Psoas muscle (tissue), 8 donors: ENCODE measurements at places on chromosomes 6 and 20. TPM values are rescaled to one million over a fixed set of nuclear protein-coding genes. Genes with fewer than 3 reads are reported as not detected.
A peak's percentile ranks its signal among the peaks of the same experiment; 100 is the strongest.

GRCh38 chr6:11766043-11766442 lies 12.6 kb downstream of the ADTRP start:
- H3K27me3 ChIP-seq = no peaks in the 10 kb centered on the region
- no peak for DNase-seq
- H3K27ac ChIP-seq = no peak overlapping the region
- H3K36me3 ChIP-seq = no peaks in the 10 kb centered on the region

DNA sequence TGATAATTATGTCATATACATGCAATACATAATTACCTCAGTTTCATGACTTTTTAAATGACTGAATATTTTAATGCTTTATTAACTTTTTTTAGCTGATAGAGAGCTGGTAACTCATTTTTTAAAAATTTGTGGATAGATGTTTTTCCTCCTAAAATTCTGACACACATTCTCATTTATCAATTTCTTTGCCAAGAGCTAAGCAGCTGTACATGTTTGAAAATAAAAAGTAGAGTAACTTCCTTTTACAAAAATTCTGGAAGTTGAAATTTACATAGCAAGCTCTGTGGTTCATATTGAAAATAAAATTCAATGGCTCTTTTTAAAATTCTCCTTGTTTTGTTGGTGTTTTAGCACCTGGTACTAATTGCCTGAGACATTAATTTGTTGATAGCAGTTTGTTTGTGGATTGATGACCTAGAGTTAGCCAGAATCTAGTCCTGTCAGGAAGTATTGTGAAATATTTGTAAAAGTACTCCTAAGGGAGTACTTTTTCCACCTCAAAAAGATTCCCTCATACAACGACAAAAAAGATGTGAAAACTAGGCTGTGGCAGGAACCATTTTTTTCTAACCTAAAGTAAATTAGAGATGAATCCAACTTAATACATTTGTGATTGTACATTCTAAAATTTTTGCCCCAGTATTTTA lies 621.8 kb downstream of the BCKDHB start:
- no peaks in the 10 kb centered on the region for H3K27me3 ChIP-seq
- DNase-seq = no peak
- H3K4me3 ChIP-seq = no peak overlapping the region
- no peak overlapping the region for H3K27ac ChIP-seq

GRCh38 chr20:4090756-4091489 lies 75.6 kb upstream of the RNF24 start:
- H3K4me1 ChIP-seq = no peaks in the 10 kb centered on the region
- no peak overlapping the region for H3K27ac ChIP-seq
- DNase-seq = no peak
- no peak overlapping the region for H3K4me3 ChIP-seq
- H3K36me3 ChIP-seq = no peaks in the 10 kb centered on the region

CNR1 gene
- 0.15 TPM for total RNA-seq

DNA sequence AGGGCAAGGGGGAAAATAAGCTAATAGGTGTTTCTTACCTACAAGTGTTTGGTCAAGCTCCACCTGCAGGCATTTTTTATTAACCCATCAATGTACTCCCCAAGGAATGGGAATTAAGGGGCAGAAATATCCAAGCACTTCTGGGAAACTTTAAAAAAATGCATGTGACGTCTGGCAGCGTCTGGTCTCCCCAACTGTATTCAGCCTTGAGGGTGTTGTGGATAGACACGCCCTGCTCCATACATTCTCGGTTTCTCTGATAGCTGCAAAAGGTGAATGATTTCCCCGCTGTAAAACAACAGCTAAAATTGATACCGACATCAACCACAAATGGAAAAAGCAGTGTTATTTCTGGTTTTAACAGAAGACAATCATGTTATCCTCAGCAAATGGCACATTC lies 2.5 kb upstream of the FOXQ1 start:
- H3K36me3 ChIP-seq = no peaks in the 10 kb centered on the region
- H3K4me3 ChIP-seq = no peak overlapping the region
- H3K27ac ChIP-seq = no peak overlapping the region

- H3K27ac ChIP-seq = no peak overlapping the region
- H3K36me3 ChIP-seq = no peaks in the 10 kb centered on the region
- H3K4me3 ChIP-seq = no peak overlapping the region
- no peak for DNase-seq
- H3K4me1 ChIP-seq = no peaks in the 10 kb centered on the region
Observed at GRCh38 chr6:19538096-19538495, 299.1 kb upstream of the ID4 start.

CBFA2T2 gene
- total RNA-seq = 9.3 TPM

GRCh38 chr6:8113131-8113654 lies 10.8 kb upstream of the EEF1E1 start:
- DNase-seq = no peak
- H3K27ac ChIP-seq = no peak overlapping the region
- H3K4me1 ChIP-seq = no peaks in the 10 kb centered on the region
- no peaks in the 10 kb centered on the region for H3K36me3 ChIP-seq

GRCh38 chr20:17871181-17871580 lies 97.4 kb downstream of the SNX5 start:
- H3K27ac ChIP-seq = no peak overlapping the region
- no peak for DNase-seq
- no peaks in the 10 kb centered on the region for H3K27me3 ChIP-seq
- H3K4me1 ChIP-seq = no peaks in the 10 kb centered on the region
- no peak overlapping the region for H3K4me3 ChIP-seq

GRCh38 chr6:34791701-34792604 lies at the start of gene BLTP3A:
BLTP3A (plus strand) TSS chr6:34792083; CDS start chr6:34792251, 168 bp downstream.
- peaks cover 8% of the 10 kb centered on the region for H3K4me1 ChIP-seq
- no peaks in the 10 kb centered on the region for H3K27me3 ChIP-seq
- peak within 1 kb of the TSS; percentile 100 for H3K4me3 ChIP-seq
- H3K36me3 ChIP-seq = no peaks in the 10 kb centered on the region
- DNase-seq = peak; percentile 88
- H3K27ac ChIP-seq = peak within 1 kb of the TSS; percentile 99

GRCh38 chr20:2400290-2400689 lies 19.6 kb downstream of the TGM6 start:
- no peaks in the 10 kb centered on the region for H3K36me3 ChIP-seq
- H3K4me3 ChIP-seq = no peak overlapping the region
- no peaks in the 10 kb centered on the region for H3K4me1 ChIP-seq
- H3K27ac ChIP-seq = no peak overlapping the region

BPI gene
- 0.49 TPM for total RNA-seq

DCDC2 gene
- total RNA-seq = 0.99 TPM

FAM135A gene
- 8.0 TPM for total RNA-seq

DNA sequence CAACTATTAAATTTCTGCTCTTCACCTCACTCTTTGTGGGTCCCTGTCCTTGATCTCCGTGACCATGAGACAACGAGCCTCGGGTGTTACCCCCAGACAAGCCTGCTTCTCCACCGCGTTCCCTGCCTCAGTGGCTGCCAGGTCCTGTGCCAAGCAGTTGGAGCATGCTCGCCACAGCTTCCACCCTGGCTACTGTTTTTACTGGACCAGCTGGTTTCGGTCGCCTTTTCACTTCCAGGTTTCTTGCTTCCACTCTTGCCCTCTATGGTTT lies 5.6 kb downstream of the TP53RK start:
- peak overlapping the region; percentile 49 for H3K4me3 ChIP-seq
- H3K27ac ChIP-seq = no peak overlapping the region
- no peaks in the 10 kb centered on the region for H3K36me3 ChIP-seq
- H3K4me1 ChIP-seq = peaks cover 48% of the 10 kb centered on the region
- no peaks in the 10 kb centered on the region for H3K27me3 ChIP-seq
- DNase-seq = no peak

- no peaks in the 10 kb centered on the region for H3K36me3 ChIP-seq
- no peaks in the 10 kb centered on the region for H3K4me1 ChIP-seq
- H3K27me3 ChIP-seq = no peaks in the 10 kb centered on the region
- H3K4me3 ChIP-seq = no peak overlapping the region
Observed at GRCh38 chr20:1472556-1473245, 6.1 kb upstream of the NSFL1C start.

GRCh38 chr20:6178537-6178936 lies 55.7 kb upstream of the FERMT1 start:
- H3K36me3 ChIP-seq = no peaks in the 10 kb centered on the region
- H3K4me3 ChIP-seq = no peak overlapping the region
- DNase-seq = no peak
- H3K4me1 ChIP-seq = no peaks in the 10 kb centered on the region
- H3K27me3 ChIP-seq = no peaks in the 10 kb centered on the region

GRCh38 chr20:21324126-21324525 lies 21.0 kb downstream of the XRN2 start:
- H3K4me1 ChIP-seq = peaks cover 40% of the 10 kb centered on the region
- no peak overlapping the region for H3K4me3 ChIP-seq
- no peak for DNase-seq
- H3K36me3 ChIP-seq = peaks cover 3% of the 10 kb centered on the region
- H3K27me3 ChIP-seq = no peaks in the 10 kb centered on the region
- no peak overlapping the region for H3K27ac ChIP-seq

- no peak for DNase-seq
- H3K4me1 ChIP-seq = no peaks in the 10 kb centered on the region
- no peak overlapping the region for H3K27ac ChIP-seq
- no peaks in the 10 kb centered on the region for H3K36me3 ChIP-seq
- H3K27me3 ChIP-seq = no peaks in the 10 kb centered on the region
Observed at GRCh38 chr20:40639132-40639531, 49.9 kb downstream of the MAFB start.

- H3K4me1 ChIP-seq = no peaks in the 10 kb centered on the region
- H3K27me3 ChIP-seq = no peaks in the 10 kb centered on the region
- H3K27ac ChIP-seq = no peak overlapping the region
- peak overlapping the region; percentile 36 for H3K4me3 ChIP-seq
- no peaks in the 10 kb centered on the region for H3K36me3 ChIP-seq
Observed at GRCh38 chr6:110329348-110329713, 28.8 kb downstream of the METTL24 start.

- H3K27ac ChIP-seq = no peak overlapping the region
- no peaks in the 10 kb centered on the region for H3K4me1 ChIP-seq
- H3K27me3 ChIP-seq = no peaks in the 10 kb centered on the region
- no peaks in the 10 kb centered on the region for H3K36me3 ChIP-seq
Observed at GRCh38 chr6:11058406-11058805, 14.3 kb upstream of the ELOVL2 start.

DNA sequence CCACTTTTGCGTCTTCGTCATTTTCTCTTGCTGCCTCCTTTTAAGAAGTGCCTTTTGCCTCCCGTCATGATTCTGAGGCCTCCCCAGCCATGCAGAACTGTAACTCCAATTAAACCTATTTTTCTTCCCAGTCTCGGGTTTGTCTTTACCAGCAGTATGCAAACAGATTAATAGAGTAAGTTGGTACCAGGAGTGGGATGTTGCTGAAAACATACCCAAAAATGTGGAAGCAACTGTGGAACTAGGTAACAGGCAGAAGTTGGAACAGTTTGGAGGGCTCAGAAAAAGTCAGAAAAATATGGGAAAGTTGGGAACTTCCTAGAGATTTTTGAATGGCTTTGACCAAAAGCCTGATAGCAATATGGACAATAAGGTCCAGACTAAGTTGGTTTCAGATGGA lies 309.2 kb downstream of the MEI4 start:
- H3K4me1 ChIP-seq = no peaks in the 10 kb centered on the region
- DNase-seq = no peak
- H3K36me3 ChIP-seq = no peaks in the 10 kb centered on the region

GRCh38 chr20:58342104-58342945 lies 32.8 kb downstream of the RAB22A start:
- no peaks in the 10 kb centered on the region for H3K27me3 ChIP-seq
- H3K4me3 ChIP-seq = no peak overlapping the region
- no peak for DNase-seq
- H3K27ac ChIP-seq = no peak overlapping the region
- no peaks in the 10 kb centered on the region for H3K4me1 ChIP-seq
- peaks cover 2% of the 10 kb centered on the region for H3K36me3 ChIP-seq

GRCh38 chr20:6703656-6704055 lies 63.8 kb upstream of the BMP2 start:
- H3K27ac ChIP-seq = no peak overlapping the region
- peaks cover 5% of the 10 kb centered on the region for H3K4me1 ChIP-seq
- DNase-seq = no peak

- DNase-seq = no peak
- H3K27me3 ChIP-seq = no peaks in the 10 kb centered on the region
- H3K36me3 ChIP-seq = no peaks in the 10 kb centered on the region
- no peak overlapping the region for H3K27ac ChIP-seq
Observed at GRCh38 chr6:47737406-47737805, 39.0 kb downstream of the ADGRF4 start.

GRCh38 chr20:23180451-23180921 lies 94.4 kb upstream of the CD93 start:
- no peaks in the 10 kb centered on the region for H3K36me3 ChIP-seq
- no peak for DNase-seq
- no peak overlapping the region for H3K4me3 ChIP-seq
- H3K27ac ChIP-seq = peak overlapping the region; percentile 56
- H3K4me1 ChIP-seq = peaks cover 10% of the 10 kb centered on the region

- no peak overlapping the region for H3K27ac ChIP-seq
- no peak for DNase-seq
- H3K36me3 ChIP-seq = no peaks in the 10 kb centered on the region
- no peaks in the 10 kb centered on the region for H3K27me3 ChIP-seq
- no peaks in the 10 kb centered on the region for H3K4me1 ChIP-seq
Observed at GRCh38 chr6:7515363-7515762, 26.1 kb upstream of the DSP start.

DNA sequence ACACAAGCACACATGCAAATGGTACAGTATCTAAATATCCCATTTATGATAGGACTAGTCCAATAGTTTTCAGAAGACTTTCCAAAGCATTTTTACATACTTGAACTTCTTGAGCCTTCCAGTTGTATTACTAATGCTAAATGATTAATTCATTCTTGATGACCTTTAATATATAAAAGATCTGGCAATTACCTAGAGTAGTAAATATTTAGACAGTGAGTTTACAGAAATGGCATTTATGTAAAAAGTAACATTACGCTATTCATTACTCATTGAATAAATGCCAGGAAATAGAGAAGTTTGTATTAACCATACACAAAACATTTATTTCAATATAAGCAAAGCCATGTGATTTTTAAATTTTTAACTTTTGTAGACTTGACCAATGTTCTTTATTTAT lies 158.8 kb downstream of the DST start:
- H3K27me3 ChIP-seq = no peaks in the 10 kb centered on the region
- H3K36me3 ChIP-seq = no peaks in the 10 kb centered on the region
- DNase-seq = no peak

MATN4 gene
- total RNA-seq = not detected

DNA sequence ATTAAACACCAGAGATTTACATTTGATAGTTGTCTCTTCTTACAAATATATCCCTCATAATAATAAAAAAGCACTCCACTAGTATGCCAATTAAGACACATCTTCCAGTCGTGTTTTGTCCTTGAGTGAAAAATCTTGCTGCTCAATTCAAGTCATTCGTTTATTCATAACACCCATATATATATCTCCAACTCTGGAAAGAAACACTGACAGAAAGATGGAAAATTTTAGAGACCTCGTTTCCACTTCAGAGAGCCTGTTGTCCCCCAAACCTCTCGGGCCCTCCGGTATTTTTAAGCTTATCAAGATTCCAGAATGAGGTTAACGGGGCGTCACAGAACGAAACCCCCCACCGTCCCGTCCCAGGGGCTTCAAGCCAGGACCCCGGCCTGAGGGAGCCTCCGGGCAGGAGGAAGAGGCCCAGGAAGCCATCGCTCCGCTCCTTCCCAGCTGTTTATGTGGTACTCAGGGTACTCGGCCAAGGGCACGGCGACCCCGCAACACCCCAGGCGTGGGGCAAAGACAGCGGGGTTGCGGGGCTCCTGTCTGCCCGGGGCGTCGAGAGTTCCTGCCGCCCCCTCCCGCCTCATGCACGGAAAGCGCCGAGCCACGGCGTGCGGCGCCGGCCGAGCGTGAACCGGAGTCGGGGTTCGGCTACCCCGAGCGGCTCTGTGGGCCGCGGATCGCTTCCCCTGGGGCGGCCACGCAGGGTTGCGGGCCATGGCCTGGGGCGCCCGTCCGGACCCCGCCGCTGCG lies 623 bp upstream of the SNX9 start:
- peak overlapping the region; percentile 92 for H3K4me3 ChIP-seq
- H3K4me1 ChIP-seq = peaks cover 12% of the 10 kb centered on the region
- DNase-seq = peak; percentile 68
- peak overlapping the region; percentile 93 for H3K27ac ChIP-seq

ESF1 gene
- total RNA-seq = 18.9 TPM
